NCI-H1105 (cell line): ENCODE measurements at places on chromosomes 5 and 9.

- DNase-seq = no peak
These were observed 832.9 kb upstream of the DMAC1 start for GRCh38 chr9:8632493-8632892.

- DNase-seq = no peak
These were observed 297 bp downstream of the LCN8 start for GRCh38 chr9:136757751-136758140.

GRCh38 chr5:34053133-34053532 is 10.1 kb upstream of the C1QTNF3 start:
- DNase-seq = no peak

- no peak for DNase-seq
These were observed 20.1 kb upstream of the LRRC14B start for GRCh38 chr5:170971-171800.

GRCh38 chr5:1246711-1247431 is 21.7 kb downstream of the SLC6A18 start:
- no peak for DNase-seq

- no peak for DNase-seq
These were observed 35.3 kb downstream of the NDFIP1 start for GRCh38 chr5:142143878-142144277.

DNA sequence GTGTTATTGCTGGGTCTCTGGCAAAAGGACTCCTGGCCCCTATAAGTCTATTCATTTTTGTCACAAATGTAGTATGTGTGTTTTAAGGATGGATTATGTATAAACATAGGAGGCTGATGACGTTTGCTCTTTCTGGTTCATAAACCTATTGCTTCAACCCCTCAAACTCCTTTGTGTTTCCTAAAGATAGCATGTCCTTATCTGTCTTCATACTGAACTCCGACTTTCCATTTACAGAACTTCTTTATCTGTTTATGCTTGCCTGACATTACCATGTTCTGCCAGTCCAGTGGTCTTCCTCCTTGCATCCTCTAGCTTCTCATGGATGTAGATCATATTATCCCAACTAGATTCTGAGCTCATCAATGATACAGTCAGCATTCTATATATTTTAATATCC is 46.1 kb downstream of the ARHGEF28 start:
- DNase-seq = no peak
